ENCODE measurements at places on chromosomes 4 and X. TPM values are rescaled to one million over a fixed set of nuclear protein-coding genes. Genes with fewer than 3 reads are reported as not detected.
A peak's percentile ranks its signal among the peaks of the same experiment; 100 is the strongest.

GRCh38 chr4:153834901-153835300 lies 46.0 kb upstream of the SFRP2 start:
- DNase-seq = no peak

GRCh38 chr4:177444911-177445736 lies 2.9 kb upstream of the AGA start:
- no peak for DNase-seq

- DNase-seq = no peak
These were observed 128.1 kb downstream of the KDM6A start for GRCh38 chrX:45001048-45001447.

DNA sequence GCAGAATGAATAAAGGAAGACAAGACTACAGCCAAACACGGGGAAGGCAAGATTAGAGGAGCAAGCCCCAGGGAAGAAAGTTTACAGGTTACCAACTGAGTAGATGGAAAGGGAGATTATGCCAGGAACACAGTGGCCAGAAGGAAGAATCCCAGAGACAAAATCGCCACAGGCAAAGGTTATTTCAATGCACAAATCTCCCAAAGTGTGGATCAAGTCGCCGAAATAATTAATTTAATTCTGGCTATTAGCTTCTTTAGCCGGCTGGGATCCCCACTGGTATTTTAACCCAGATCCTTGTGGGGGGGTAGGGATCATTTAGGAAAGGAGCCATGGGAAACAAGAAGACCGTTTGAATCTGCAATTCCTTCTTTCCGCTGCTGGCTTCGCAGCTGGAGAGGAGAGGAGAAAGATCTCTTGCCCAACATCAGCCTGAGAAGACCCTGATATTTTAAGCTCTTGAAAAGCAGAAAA lies 171.0 kb downstream of the DHX15 start:
- DNase-seq = peak; percentile 15

- DNase-seq = no peak
These were observed 265.7 kb upstream of the PCDH7 start for GRCh38 chr4:30454504-30454903.

DNA sequence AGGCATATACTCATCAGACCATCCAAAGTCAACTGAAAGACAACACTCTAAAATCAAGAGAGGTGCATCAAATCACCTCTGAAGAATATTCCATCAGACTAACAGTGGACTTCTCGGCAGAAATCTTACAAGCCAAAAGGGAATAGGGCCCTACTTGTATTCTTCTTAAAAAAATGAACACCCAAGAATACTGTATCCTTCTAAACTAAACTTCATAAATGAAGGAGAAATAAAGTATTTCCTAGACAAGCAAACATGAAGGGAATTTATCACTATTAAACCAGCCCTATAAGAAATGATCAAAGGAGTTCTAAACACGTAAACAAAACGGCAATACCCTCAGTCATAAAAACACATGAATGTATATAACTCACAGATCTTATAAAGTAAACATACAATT lies 141.2 kb downstream of the CXXC4 start:
- no peak for DNase-seq

DNA sequence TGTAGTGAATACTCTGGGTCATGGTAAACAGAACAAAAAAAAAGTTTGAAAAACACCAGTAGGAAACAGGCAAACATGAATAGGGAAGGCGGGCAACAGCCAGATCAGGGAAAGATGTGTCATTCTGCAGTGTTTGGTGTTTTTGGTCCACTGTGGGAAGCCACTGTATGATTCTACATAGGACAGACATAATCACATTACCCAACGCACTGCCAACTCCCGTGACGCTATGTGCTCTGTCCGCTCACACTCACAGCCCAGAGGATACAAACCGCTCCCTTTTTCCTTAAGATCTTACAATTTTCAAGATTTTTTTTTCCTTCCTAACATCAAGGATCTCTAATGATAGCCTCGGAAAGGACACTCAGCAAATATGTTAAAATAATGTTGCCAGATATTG lies 59.3 kb downstream of the HADH start:
- DNase-seq = no peak

DNA sequence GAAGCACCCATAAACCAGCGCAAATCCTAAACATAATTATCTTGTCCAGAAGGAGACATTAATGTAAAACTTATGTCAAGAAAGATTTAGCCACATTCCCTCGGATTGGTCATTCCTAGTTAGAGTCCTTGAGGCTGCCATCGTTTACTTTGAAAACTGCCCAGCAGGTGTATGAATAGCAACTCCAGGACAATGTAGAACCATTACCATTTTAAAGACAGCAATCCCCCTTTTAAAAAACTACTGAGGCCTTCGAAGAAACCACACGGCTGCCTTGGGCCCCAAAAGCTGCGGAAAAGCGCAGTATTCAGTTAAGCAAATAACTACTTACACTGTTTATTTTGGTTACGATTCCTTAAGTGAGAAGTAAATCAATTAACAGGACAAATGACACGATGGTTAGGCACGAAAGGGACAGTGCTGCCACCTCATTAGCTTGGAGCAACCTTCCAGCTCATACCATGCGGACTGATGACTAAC lies 822 bp upstream of the SGMS2 start:
- DNase-seq = no peak

CT55 gene
- 0.34 TPM for total RNA-seq

AASDH gene
- 3.8 TPM for total RNA-seq

SSX2B gene
- 2.6 TPM for total RNA-seq

LCORL gene
- total RNA-seq = 22.2 TPM

Measured in Daoy (cell line).